ENCODE measurements at places on chromosomes 7 and 10.

- peak overlapping the region; percentile 82 for H3K4me3 ChIP-seq
- peak overlapping the region; percentile 96 for H3K27ac ChIP-seq
- H3K4me1 ChIP-seq, result peaks cover 53% of the 10 kb centered on the region
- peaks cover 18% of the 10 kb centered on the region for H3K36me3 ChIP-seq
- H3K27me3 ChIP-seq, result peaks cover 6% of the 10 kb centered on the region
These were observed 27.1 kb downstream of the TNRC18 start for GRCh38 chr7:5396542-5396941.

GRCh38 chr10:117677239-117677638 lies 134.7 kb downstream of the EMX2 start:
- DNase-seq, result no peak
- no peak overlapping the region for H3K4me3 ChIP-seq

DNA sequence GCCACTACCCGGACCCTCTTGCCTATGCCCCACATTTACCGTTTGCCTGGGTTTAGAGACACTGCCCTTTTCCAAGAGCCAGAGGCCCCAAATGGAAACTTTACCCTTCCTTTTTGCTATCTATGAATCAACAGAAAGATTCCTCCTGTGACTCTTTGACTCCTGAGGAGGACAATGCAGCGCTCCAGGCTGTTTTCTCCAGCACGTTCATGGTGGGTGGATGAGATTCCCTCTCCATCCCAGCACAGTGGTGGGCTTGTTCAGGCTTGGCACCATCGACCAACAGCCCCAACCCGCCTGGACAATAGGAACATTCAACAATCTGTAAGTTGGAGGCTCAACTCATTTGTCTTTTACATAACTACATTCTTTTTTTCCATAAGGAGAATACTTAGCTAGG lies 55.9 kb downstream of the DLD start:
- H3K4me3 ChIP-seq, result no peak overlapping the region
- no peak overlapping the region for H3K27ac ChIP-seq
- no peaks in the 10 kb centered on the region for H3K27me3 ChIP-seq
- DNase-seq, result no peak
- H3K36me3 ChIP-seq, result no peaks in the 10 kb centered on the region

GRCh38 chr10:20871970-20872369 lies 25.1 kb downstream of the NEBL start:
- H3K27me3 ChIP-seq, result no peaks in the 10 kb centered on the region
- no peak overlapping the region for H3K27ac ChIP-seq
- no peak for DNase-seq
- no peaks in the 10 kb centered on the region for H3K4me1 ChIP-seq

DNA sequence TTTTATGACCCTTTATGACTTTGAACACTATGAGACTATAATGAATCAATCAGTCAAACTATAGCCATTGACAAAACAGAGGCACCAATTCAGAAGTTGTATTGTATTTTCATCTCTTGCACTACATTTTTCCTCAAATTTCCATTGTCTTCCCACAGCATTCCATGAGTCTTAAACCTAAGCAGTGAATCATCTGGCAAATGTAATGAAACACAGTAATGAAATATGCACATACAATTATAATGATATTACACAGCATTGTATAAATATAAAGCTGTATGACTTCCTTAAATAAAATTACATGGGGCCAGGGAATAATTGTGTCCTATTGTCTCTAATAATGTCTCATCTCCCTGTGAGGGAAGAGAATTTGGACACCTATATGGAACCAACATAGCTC lies 45.0 kb downstream of the VWDE start:
- DNase-seq, result no peak
- no peaks in the 10 kb centered on the region for H3K36me3 ChIP-seq
- H3K4me1 ChIP-seq, result no peaks in the 10 kb centered on the region
- H3K27me3 ChIP-seq, result no peaks in the 10 kb centered on the region
- no peak overlapping the region for H3K4me3 ChIP-seq

DNA sequence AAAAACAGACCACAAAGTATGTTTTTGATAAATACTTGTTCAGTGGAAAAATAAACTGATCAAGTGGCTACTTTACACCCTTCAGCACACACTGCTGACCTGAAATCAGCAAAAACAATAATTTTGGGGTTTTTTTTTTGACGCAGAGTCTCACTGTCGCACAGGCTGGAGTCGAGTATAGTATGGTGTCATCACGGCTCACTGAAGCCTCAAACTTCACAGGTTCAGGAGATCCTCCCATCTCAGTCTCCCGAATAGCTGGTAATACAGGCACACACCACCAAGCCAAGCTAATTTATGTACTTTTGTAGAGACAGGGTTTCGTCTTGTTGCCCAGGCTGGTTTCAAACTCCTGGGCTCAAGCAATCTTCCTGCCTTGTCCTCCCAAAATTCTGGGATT lies 30.6 kb downstream of the TARP start:
- H3K4me3 ChIP-seq, result no peak overlapping the region
- no peak for DNase-seq
- H3K4me1 ChIP-seq, result no peaks in the 10 kb centered on the region
- no peaks in the 10 kb centered on the region for H3K36me3 ChIP-seq

DNA sequence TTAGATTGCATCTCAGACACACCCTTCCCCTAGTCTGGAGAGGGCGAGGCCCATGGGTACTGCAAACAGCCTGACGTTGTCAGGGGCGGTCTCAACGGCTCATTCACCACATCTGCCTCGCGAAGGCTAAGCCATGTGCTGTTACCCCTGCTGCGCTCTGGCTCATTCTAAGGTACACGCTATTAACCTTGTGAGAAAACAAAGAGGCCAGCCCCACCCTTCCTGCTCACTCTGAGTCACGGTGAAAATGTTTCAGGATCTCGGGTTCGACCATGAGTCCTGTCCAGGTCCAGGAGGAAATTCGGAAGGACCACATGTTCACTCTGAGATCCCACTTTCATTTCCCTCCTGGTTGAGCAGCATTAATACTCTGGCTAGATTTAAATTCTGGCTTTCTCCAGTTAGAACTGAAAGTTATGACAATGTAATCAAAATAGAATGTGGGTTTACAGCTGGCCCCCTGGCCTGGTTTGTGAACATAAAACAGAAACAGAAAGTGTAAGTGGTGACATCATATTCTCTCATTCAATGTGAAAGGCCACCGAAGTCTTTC lies 55.2 kb downstream of the EGFR start:
- H3K36me3 ChIP-seq, result no peaks in the 10 kb centered on the region
- peak; percentile 30 for DNase-seq
- peaks cover 10% of the 10 kb centered on the region for H3K27me3 ChIP-seq
- no peak overlapping the region for H3K4me3 ChIP-seq
- peak overlapping the region; percentile 78 for H3K27ac ChIP-seq

- H3K4me3 ChIP-seq, result no peak overlapping the region
- H3K36me3 ChIP-seq, result peaks cover 12% of the 10 kb centered on the region
- DNase-seq, result no peak
These were observed 36.5 kb downstream of the COA1 start for GRCh38 chr7:43692582-43693373.

- no peak overlapping the region for H3K27ac ChIP-seq
- no peak overlapping the region for H3K4me3 ChIP-seq
- no peaks in the 10 kb centered on the region for H3K36me3 ChIP-seq
- no peaks in the 10 kb centered on the region for H3K27me3 ChIP-seq
- no peaks in the 10 kb centered on the region for H3K4me1 ChIP-seq
- no peak for DNase-seq
These were observed 138.1 kb downstream of the RELN start for GRCh38 chr7:103851357-103851756.

- no peaks in the 10 kb centered on the region for H3K36me3 ChIP-seq
- peak; percentile 26 for DNase-seq
- H3K27me3 ChIP-seq, result no peaks in the 10 kb centered on the region
- peaks cover 28% of the 10 kb centered on the region for H3K4me1 ChIP-seq
These were observed 254.9 kb downstream of the KIAA1217 start for GRCh38 chr10:24463611-24464426.

- H3K4me1 ChIP-seq, result peaks cover 21% of the 10 kb centered on the region
- peaks cover 67% of the 10 kb centered on the region for H3K36me3 ChIP-seq
- H3K27me3 ChIP-seq, result no peaks in the 10 kb centered on the region
- no peak overlapping the region for H3K27ac ChIP-seq
- DNase-seq, result no peak
These were observed 54.2 kb downstream of the MKI67 start for GRCh38 chr10:128072046-128072445.

DNA sequence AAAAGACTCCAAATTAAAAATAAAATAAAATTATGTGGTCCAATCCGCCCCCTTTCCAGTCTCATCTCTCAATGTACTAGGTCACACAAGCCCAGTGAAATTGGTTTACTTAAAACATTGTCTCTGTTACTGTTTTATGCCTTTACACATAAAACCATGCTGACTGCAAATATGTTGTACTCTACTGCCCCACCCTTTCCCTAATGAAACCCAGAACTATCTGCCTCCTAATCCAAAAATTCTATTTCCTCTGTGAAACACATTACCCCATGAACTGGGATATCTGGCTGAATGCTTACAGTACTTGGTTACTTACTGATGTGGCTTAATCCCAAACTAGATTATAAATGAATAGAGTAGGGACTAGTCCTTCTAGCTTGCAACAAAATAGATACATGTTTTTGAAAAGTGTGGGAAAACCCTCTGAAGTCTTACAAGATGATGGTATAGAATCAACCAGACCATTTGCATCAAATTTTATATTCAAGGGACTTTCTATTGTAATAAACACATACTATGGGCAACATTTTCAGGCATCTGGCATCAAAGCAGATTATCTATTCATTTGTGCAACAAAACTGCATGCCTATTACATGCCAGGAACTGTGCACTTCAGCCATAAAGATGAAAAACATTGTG lies 10.0 kb upstream of the KMT2E start:
- H3K36me3 ChIP-seq, result peaks cover 50% of the 10 kb centered on the region
- H3K4me3 ChIP-seq, result no peak overlapping the region
- peak overlapping the region; percentile 40 for H3K27ac ChIP-seq
- no peaks in the 10 kb centered on the region for H3K27me3 ChIP-seq

DNA sequence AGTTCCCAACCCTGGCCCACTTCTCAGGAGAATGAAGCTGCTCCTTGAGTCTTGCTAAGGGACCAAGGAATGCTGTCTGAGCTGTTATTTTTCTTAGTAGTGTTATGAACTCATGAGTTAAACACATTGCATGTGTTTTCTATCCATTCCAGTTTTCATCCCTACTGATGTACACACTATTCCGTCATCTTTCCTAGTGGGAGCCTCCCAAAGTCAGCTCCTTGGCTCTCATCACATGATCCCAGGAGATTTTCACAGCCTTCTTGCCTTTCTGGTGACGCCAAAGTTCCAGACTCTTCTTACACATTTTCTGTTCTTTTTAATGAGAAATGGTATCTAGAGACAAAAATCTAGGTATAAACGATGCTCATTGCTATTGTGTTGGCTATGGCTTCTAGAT lies 8.4 kb upstream of the C10orf71 start:
- no peak overlapping the region for H3K4me3 ChIP-seq
- no peak for DNase-seq
- peaks cover under 1% of the 10 kb centered on the region for H3K4me1 ChIP-seq
- H3K36me3 ChIP-seq, result no peaks in the 10 kb centered on the region
- peaks cover 30% of the 10 kb centered on the region for H3K27me3 ChIP-seq
- no peak overlapping the region for H3K27ac ChIP-seq

- no peak for DNase-seq
- H3K4me1 ChIP-seq, result no peaks in the 10 kb centered on the region
- no peaks in the 10 kb centered on the region for H3K27me3 ChIP-seq
- no peak overlapping the region for H3K4me3 ChIP-seq
- no peak overlapping the region for H3K27ac ChIP-seq
- H3K36me3 ChIP-seq, result no peaks in the 10 kb centered on the region
These were observed 38.0 kb upstream of the INSYN2A start for GRCh38 chr10:127234306-127234800.

Measured in activated naive CD4-positive, alpha-beta T cell treated with anti-CD3 and anti-CD28 coated beads, Interleukin-2, amount 10 ng/mL, durations not matched to agents 7 days and 5 days (primary cell).